ENCODE measurements at places on chromosomes 12 and 14. TPM values are rescaled to one million over a fixed set of nuclear protein-coding genes. Genes with fewer than 3 reads are reported as not detected.

Gene GRIP1
- 0.32 TPM for total RNA-seq

Gene BEGAIN
- 0.91 TPM for total RNA-seq

Gene PTPRB
- total RNA-seq, result 92.9 TPM

Gene FAM186B
- total RNA-seq, result 0.32 TPM

Gene BATF
- total RNA-seq, result not detected

Gene FAM90A1
- 0.15 TPM for total RNA-seq
